ENCODE measurements at places on chromosomes 16 and 17. TPM values are rescaled to one million over a fixed set of nuclear protein-coding genes. Genes with fewer than 3 reads are reported as not detected.

DNA sequence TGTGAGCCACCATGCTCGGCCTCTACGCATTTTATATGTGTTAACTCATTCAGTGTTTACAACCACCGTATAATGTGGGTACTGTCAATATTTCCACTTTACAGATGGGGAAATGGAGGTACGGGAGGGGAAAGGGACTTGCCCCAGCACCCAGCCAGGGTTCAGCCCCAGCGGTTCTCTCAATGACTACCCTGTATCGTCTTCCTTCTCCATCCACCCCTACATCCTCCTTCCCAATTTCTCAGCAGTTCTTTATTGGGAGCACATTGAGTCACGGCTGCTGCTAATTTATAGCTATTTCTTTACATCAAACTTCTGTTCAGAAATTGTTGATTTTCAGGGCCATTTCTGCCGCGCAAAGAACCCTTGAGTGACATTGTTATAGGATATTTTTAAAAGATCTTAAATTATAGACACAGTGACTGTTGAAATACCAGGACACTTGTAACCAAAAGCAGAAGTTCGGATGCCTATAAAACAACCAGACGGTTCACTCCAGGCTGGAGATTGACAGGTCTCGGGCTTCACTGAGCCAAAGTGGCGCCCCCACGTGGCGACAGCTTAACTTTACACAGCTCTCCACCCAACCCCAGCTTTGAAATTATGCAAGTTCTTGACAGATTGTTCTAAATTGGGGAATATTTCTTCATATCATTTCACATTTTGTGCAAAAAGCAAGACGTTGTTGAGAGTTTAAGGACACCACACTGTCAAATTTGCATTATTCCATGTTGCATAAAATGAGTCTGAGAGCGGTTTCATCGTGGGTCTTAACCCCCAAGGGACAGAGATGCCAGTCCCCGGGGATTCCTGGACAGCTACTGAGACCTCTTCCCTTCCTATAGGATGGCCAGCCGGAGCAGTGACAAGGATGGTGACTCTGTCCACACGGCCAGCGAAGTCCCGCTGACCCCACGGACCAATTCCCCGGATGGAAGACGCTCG is 11.8 kb downstream of the SYT17 start:
- DNase-seq = peak; percentile 71

DNA sequence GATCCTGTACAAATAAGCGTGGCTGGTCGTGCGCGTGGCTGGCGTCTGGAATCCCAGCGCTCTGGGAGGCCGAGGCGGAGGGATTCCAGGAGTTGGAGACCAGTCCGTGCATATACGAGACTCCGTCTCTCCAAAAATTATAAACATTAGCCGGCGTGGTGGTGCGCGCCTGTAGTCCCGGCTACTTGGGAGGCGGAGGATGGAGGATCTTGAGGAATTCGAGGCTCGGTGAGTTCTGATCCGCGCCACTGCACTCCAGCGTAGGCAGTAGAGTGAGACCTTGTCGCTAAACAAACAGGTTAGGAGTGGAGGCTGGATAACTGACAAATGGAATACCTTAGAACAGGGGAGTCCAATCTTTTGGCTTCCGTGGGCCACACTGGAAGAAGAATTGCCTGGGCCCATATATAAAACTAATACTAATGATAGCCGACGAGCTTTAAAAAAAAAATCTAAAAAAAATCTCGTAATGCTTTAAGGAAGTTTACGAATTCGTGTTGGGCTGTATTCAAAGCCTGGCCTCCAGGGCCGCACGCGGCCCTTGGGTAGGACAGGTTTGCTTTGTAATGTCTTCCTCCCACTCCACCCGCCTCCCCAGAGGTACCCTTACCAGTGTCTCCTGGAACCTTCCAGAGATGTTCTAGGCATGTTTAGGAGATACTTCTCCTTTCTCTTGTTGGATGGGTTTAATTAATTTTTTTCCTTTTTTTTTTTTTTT is 909 bp upstream of the RSL1D1 start:
- no peak for DNase-seq

ERBB2 gene
- 174 TPM for total RNA-seq

DNA sequence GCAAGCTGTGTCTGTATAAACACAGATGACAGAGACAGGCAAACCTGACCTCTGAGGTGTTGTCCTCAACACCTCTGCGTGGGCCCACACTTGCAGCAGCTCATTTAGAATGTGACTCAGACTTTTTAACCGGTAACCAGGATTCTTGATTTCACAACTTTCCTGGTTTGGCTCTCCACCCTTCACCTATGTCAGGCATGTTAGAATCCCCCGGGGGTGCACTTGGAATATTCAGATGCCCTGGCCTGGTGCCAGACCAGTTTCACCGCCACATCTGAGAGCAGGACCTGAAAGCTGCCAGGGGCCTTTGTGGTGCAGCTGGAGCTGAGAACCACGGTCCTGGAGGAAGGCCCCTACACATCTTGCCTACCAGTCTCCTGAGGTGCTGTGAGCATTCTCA is 4.8 kb downstream of the DHODH start:
- DNase-seq = no peak

Data from colonic mucosa (tissue), 4 donors.